ENCODE measurements at places on chromosomes 11 and 22.
A peak's percentile ranks its signal among the peaks of the same experiment; 100 is the strongest.

- DNase-seq: no peak
Observed at GRCh38 chr11:66933531-66933930, 24.7 kb downstream of the PC start.

DNA sequence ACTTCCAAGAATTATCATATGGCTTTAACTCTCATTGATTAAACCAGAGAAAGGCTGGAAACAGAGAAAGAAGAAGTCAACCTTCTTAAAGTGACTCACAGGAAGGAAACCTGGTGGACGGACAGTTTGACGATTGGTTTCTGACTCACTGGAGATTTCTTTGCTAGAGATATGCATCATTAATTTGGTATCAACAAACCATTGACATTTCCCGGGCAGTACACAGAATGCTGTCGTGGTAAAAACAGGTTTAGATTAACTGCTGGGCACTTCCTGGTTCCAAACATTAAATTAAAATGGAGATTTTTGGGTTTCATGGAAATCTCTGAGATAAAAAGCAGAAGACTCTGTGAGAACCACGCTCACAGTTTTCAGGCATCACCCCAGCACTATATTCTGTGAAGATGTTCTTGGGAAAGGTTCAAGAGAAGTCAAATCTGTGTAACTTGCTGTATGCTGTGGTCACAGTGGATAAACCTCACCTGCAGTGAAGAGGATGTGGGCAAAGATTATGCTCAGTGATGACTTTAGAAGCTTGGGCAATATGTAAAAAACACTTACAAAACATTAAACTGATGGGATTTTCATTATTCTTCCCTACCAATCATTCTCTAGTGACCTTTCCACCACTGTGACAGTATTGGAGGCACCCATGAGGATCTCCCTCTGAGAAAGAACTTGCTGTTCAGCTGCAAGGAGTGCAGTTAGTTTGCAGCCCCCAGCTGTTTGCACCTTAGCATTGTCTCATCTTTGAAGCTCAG lies 61.1 kb upstream of the CD44 start:
- no peak for DNase-seq

DNA sequence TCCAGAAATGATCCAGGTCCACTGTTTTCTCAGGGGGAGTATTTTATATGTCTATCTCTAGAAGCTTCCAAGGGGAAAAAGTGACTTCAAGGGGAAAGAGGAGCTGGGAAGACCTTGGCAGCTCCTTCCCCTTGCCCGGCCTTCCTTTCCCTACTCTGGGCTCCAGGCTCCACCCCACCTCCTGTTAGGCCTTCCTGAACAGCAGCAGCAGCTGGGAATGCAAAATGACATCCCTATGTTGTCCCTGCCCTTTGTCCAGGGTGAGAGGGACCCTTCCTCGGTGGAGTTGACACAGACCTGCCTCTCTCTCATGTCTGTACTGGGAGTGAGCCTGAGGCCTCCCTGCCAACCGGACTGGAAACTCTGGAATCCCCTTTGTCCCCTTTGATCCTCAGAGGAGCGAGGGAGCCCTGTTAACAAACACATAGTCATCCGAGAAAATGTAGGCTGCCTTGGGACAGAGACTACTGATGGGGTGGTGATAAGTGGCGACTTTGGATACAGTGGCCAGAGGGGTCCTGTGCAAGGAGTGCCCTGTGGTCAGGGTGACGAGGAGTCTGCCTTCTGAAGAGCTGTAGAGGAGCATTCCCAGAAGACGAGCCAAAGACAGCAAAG lies 9.0 kb upstream of the MALAT1 start:
- no peak for DNase-seq

- no peak for DNase-seq
Observed at GRCh38 chr22:37508431-37508992, 10.7 kb downstream of the CARD10 start.

DNA sequence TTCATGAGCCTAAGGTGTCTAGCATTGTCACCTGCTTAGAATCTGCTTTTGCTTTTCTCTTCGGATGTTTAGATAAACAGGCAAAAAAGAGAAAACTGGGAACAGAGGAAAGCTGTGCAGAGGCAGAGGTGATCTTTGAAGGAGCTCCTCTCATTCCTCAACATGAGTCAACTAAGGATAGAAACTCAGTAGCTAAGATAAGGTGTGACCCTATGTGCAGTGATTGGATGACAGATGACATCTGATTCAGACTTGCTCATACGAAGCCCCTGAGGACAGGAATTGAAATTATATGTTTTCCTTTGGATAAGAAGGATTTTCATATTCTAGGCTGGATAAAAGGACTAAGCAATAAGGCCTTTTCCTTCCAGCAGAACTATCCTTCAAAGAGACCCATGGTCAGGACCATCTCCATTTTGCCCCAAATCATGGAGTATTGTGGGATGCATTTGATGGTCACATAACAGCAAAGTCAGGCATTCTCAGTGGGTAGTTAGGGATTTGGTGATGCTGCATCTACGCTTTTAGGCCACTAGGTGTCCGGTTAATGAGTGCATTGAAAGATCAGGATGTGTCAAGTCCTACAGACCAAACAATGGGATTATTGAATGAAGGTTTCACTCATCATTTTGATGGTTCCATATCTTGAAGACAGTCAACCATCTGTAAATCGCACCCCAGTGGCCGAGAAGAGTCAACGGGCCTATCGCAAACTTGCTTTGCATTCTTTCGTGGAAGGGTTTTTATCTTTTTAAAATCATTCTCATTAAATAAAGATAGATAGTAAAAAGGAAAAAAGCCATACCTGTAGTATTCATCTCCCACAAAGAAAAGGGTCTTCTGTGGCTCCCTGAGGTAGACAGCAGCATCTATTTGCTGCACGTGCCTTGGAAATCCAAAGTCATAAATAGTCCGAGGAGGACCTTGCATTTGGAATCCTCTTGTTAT lies 32.2 kb downstream of the MMP20 start:
- peak; percentile 7 for DNase-seq

GRCh38 chr11:10032935-10033334 lies 261.1 kb downstream of the SBF2 start:
- DNase-seq: no peak

DNA sequence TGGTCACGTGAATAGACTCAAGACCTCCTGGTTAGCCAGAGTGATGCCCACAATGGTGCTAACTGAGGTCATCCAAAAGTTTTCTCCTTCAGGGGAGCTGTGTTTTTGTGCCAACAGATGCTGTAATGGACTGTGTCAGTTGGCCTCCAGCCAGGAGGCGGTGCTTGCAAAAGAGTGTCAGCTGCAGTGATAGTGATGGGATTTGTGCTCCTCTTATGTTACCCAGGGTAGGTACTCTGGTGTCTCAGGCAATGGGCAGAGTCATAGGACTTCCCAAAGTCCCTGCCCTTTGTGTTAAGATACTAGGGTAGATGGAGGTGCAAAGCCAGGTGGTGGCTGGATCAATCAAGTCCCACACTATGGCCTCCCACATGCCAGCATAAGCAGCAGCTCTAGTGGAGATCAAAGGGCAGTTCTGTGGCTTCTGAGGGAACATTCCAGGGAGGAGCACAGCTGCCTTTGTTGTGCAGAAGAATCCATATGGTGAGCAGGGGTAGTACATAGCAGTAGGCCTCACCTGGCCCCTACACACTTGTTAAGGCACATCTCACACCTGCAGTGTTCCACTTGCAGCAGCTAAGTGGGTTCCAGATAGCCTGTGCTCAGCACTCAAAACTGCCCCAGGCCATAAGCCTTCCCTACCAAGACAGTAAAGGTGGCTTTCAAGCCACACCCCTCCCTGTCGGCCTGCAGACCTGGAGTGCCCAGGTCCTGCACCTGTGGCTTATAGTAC lies 9.4 kb upstream of the FANCF start:
- DNase-seq: peak; percentile 7

GRCh38 chr11:119907878-119908572 lies 179.0 kb upstream of the NECTIN1 start:
- DNase-seq: peak; percentile 30

DNA sequence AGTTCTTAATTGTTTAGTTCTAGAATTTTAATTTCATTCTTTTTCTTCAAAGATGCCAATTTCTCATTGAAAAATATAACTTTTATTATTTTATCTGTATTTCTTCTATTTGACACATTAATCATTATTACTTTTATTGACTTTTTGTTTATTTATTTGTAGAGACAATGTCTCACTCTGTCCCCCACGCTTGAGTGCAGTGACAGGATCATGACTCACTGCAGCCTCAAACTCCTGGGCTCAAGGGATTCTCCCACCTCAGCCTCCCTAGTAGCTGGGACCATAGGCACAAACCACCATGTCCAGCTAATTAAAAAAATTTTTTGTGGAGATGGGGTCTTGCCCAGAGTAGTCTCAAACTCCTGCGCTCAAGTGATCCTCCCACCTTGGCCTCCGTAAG lies 30.3 kb upstream of the FBLN1 start:
- no peak for DNase-seq

Data from DMS153 (cell line).